ENCODE measurements at places on chromosomes 7 and 10. TPM values are rescaled to one million over a fixed set of nuclear protein-coding genes. Genes with fewer than 3 reads are reported as not detected.
A peak's percentile ranks its signal among the peaks of the same experiment; 100 is the strongest.

STEAP1 gene
- 2.4 TPM for total RNA-seq

RNLS gene
- total RNA-seq, result 4.0 TPM

CDK14 gene
- 0.92 TPM for total RNA-seq

VWA2 gene
- total RNA-seq, result not detected

CLEC5A gene
- total RNA-seq, result not detected

CCZ1 gene
- 98.2 TPM for total RNA-seq

HMX3 gene
- total RNA-seq, result 0.19 TPM

TAS2R5 gene
- 0.74 TPM for total RNA-seq

- H3K27me3 ChIP-seq, result peaks cover 6% of the 10 kb centered on the region
- H3K4me3 ChIP-seq, result no peak overlapping the region
- H3K27ac ChIP-seq, result no peak overlapping the region
- no peaks in the 10 kb centered on the region for H3K36me3 ChIP-seq
- no peak for DNase-seq
Observed at GRCh38 chr7:129799350-129799955, 153.3 kb downstream of the UBE2H start.

DNA sequence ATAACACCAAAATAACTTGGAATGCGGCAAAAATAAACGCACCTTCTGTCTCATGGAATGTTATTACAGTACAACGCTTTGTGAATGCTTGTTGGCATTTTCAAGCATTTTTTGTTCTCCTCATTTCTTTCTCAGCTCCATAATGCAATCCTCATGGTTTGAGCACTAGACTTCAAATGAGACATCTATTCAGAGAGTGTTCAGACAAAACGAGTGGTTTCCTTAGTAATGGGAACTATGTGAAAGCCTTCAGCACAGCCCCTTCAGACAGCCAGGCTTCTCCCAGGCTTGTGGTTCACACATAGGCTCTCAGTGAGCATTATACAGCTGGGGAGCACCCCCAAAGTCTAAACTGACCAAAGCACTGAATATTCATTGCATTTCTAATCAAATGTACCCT lies 8.6 kb upstream of the LRRN3 start:
- peak overlapping the region; percentile 97 for H3K27ac ChIP-seq
- peak overlapping the region; percentile 69 for H3K4me3 ChIP-seq
- peaks cover 13% of the 10 kb centered on the region for H3K36me3 ChIP-seq
- H3K4me1 ChIP-seq, result peaks cover 64% of the 10 kb centered on the region
- no peaks in the 10 kb centered on the region for H3K27me3 ChIP-seq

- no peaks in the 10 kb centered on the region for H3K4me1 ChIP-seq
- H3K36me3 ChIP-seq, result peaks cover 5% of the 10 kb centered on the region
- DNase-seq, result no peak
- no peak overlapping the region for H3K4me3 ChIP-seq
Observed at GRCh38 chr7:17211307-17211836, 87.1 kb upstream of the AHR start.

- no peak for DNase-seq
- H3K4me1 ChIP-seq, result no peaks in the 10 kb centered on the region
- no peak overlapping the region for H3K4me3 ChIP-seq
Observed at GRCh38 chr7:121006711-121007315, 18.3 kb downstream of the CPED1 start.

- H3K36me3 ChIP-seq, result peaks cover 16% of the 10 kb centered on the region
- no peak overlapping the region for H3K4me3 ChIP-seq
- no peak overlapping the region for H3K27ac ChIP-seq
- DNase-seq, result no peak
- H3K4me1 ChIP-seq, result no peaks in the 10 kb centered on the region
Observed at GRCh38 chr7:98913026-98913425, 34.7 kb downstream of the TRRAP start.

DNA sequence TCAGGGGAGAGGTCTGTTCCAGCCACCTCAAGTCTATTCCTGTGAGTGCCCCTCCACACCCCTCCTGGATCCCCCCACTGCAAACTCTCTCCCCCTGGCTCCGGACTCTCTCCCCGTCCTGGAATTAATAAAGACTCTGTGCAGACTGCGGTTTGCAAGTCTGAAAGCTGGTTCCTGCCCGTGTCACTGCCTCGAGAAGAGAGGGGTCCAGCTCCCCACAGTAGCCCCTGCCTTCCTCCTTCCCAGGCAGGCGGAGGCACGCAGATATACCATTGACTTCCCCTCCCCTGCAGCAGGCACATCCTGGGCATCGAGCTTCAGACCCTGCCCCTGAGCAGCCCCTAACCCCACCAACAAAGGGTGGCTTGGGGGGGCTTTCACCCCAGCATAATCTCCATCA lies 2.2 kb upstream of the ELN start:
- peaks cover 8% of the 10 kb centered on the region for H3K4me1 ChIP-seq
- peaks cover 59% of the 10 kb centered on the region for H3K27me3 ChIP-seq
- no peak overlapping the region for H3K27ac ChIP-seq
- no peak overlapping the region for H3K4me3 ChIP-seq
- no peak for DNase-seq

GRCh38 chr7:105402221-105403095 lies 13.7 kb upstream of the SRPK2 start:
- no peak overlapping the region for H3K4me3 ChIP-seq
- H3K4me1 ChIP-seq, result no peaks in the 10 kb centered on the region
- DNase-seq, result no peak
- no peak overlapping the region for H3K27ac ChIP-seq
- H3K27me3 ChIP-seq, result no peaks in the 10 kb centered on the region
- H3K36me3 ChIP-seq, result no peaks in the 10 kb centered on the region

- peaks cover 8% of the 10 kb centered on the region for H3K27me3 ChIP-seq
- H3K36me3 ChIP-seq, result no peaks in the 10 kb centered on the region
- H3K27ac ChIP-seq, result no peak overlapping the region
- H3K4me3 ChIP-seq, result no peak overlapping the region
- DNase-seq, result no peak
Observed at GRCh38 chr10:30241422-30242110, 107.5 kb downstream of the MTPAP start.

- no peak overlapping the region for H3K27ac ChIP-seq
- no peaks in the 10 kb centered on the region for H3K4me1 ChIP-seq
- H3K27me3 ChIP-seq, result peaks cover 24% of the 10 kb centered on the region
- no peak for DNase-seq
Observed at GRCh38 chr7:27124096-27124901, 6.3 kb downstream of the HOXA4 start.

- peak overlapping the region; percentile 93 for H3K4me3 ChIP-seq
- no peaks in the 10 kb centered on the region for H3K36me3 ChIP-seq
Observed at GRCh38 chr7:102463841-102464576, 654 bp downstream of the ALKBH4 start.

DNA sequence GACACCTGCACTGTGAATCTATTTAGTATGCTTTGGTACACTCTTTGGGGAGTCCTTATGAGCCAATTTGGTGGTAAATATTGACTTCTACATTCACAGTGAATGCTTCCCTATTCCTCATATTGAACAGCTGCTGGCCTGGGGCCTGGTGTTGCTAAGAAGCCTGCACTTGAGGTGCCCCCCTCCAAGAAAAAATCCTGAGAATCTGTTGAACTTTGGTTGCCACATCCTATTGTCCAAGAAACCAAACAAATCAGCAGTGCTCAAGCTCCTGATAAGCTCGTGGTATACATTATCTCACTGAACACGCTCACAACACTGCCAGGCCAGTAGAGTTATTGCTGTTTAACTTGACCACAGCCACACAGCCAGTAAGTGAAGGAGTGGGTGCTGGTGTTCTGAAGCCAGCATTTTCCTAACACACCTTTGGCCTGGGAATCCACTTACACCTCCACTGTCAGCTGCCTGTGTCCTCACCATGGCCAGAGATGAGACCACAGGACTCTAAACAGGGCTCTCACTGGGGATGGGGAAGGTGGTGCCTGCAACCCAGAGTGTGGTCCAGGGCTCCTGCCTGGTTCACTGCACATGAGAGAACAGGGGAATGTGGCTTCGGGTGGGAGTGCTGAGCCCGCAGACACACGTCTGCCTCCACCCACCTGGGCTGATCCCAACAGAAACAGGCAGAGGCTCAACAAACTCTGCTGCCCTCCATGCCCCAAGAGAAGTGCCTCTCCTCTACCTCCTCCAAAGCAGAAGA lies 6.7 kb downstream of the DDC start:
- H3K27me3 ChIP-seq, result no peaks in the 10 kb centered on the region
- no peak overlapping the region for H3K27ac ChIP-seq
- no peaks in the 10 kb centered on the region for H3K36me3 ChIP-seq

DNA sequence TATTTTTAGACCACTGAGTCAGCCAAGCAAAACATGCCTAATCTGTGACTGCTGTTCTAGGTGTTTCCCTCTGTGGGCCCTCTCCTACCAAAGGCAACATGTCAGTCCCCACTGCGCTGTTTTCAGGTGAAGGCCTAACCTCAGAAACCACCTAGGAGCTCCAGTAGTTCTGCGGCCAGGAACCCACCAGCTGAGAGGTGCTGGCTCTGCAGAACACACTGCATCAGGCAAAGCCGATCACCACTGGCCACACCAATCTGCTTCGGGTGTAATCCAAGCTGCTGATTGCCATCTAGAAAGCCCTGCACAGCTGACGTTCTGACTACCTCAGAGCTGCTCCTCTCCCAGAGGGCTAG lies 14.9 kb downstream of the CAMK2G start:
- H3K4me1 ChIP-seq, result peaks cover 74% of the 10 kb centered on the region
- no peak overlapping the region for H3K4me3 ChIP-seq
- peaks cover 27% of the 10 kb centered on the region for H3K36me3 ChIP-seq
- DNase-seq, result peak; percentile 50
- H3K27me3 ChIP-seq, result no peaks in the 10 kb centered on the region
- H3K27ac ChIP-seq, result peak overlapping the region; percentile 68

- no peak overlapping the region for H3K4me3 ChIP-seq
- H3K27me3 ChIP-seq, result peaks cover 26% of the 10 kb centered on the region
- DNase-seq, result no peak
- no peak overlapping the region for H3K27ac ChIP-seq
Observed at GRCh38 chr10:118531105-118531852, 64.2 kb downstream of the PRLHR start.

- peaks cover 9% of the 10 kb centered on the region for H3K36me3 ChIP-seq
- H3K4me3 ChIP-seq, result no peak overlapping the region
Observed at GRCh38 chr7:128393526-128394330, 16.1 kb downstream of the IMPDH1 start.

DNA sequence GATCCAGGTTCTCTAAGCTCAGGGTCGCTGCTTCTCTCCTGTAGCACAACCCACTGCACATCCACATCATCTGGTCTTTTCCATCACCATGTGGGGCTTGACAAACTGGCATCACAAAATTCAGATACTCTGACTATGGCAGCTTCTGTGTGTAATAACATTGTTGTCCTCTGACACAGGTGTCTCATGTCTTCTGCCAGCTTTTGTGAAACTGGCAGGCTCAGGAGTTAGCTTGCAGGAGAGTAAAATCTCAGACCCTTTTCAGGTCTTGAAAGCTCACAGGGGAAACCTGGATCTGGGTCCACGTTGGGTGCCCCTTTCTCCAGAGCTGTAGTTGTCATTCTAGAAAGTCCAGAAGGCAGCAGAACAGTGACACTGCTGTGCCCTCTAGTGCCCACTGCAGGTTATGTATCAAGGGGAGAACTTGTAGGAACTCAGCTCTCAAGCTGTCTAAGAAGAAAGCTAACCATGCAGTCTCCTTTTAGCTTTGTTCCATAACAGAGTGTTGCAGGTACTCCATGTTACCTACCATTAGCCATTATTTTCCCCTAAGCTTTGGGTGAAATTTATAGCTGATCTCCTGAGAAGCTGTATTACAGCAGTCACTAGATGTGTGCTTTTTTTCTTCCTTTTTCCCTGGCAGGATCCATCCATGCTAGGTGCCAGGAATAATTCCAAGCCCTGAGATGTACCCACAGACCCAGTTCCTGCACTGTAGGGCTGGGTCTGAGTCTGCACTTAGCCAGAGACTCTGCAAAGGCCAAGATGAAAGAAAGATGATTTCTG lies 102.7 kb downstream of the ZNF248 start:
- no peaks in the 10 kb centered on the region for H3K27me3 ChIP-seq
- H3K4me3 ChIP-seq, result no peak overlapping the region
- no peak for DNase-seq
- H3K27ac ChIP-seq, result no peak overlapping the region

GRCh38 chr10:62689712-62690111 lies 114.8 kb upstream of the ADO start:
- H3K36me3 ChIP-seq, result peaks cover 24% of the 10 kb centered on the region
- peak overlapping the region; percentile 85 for H3K27ac ChIP-seq
- DNase-seq, result no peak
- H3K4me3 ChIP-seq, result peak overlapping the region; percentile 1
- H3K4me1 ChIP-seq, result peaks cover 53% of the 10 kb centered on the region

DNA sequence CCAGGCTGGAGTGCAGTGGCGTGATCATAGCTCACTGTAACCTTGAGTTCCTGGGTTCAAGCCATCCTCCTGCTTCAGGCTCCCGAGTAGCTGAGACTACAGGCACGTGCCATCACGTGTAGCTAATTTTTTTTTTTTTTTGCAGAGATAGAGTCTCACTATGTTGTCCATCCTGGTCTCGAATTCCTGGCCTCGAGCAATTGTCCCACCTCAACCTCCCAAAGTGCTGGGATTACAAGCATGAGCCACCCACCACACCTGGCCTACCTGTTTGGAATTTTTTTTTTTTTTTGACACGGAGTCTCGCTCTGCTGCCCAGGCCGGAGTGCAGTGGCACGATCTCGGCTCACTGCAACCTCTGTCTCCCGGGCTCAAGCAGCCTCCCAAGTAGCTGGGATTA lies 117.1 kb upstream of the PARD3 start:
- H3K4me1 ChIP-seq, result no peaks in the 10 kb centered on the region
- H3K36me3 ChIP-seq, result no peaks in the 10 kb centered on the region
- no peaks in the 10 kb centered on the region for H3K27me3 ChIP-seq
- no peak for DNase-seq
- no peak overlapping the region for H3K4me3 ChIP-seq

DNA sequence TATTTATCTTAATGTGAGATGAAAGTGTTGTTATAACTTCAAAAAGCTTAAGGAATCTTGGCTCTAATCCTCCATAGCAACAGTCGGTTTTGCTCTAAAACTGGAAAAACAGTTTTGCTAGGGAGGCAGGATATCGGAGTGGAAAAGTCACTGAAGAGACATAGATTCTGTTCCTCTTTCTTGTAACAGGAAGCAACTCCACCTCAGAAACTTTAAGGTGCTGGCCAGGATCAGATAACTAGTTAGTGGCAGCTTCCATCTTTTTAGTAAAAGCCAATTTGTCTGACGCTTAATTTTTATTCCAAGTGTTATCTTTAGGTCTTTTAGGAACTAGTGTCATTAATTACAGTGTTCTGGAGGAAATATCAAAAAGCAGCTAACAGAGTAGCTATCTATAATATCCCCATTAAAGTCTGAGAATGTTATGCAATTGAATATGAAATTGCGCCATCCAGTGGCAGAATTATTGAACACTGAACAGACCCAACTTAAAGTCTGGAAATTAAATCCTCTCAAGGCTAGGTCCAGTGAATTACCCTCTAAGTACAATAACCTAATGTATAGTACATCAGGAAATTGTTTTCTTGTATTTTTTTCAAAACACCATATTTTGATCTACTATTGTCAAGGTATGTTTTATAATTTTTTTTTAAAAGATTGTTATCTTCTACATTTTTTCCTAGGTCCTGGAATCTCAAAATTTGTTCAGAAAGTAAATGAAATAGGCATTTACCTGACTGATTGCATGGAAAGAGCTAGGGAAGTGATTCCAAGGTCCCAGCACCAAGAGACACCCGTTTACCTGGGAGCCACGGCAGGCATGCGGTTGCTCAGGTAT lies 65.9 kb upstream of the CC2D2B start:
- H3K4me1 ChIP-seq, result peaks cover 3% of the 10 kb centered on the region
- peaks cover 3% of the 10 kb centered on the region for H3K27me3 ChIP-seq
- peak; percentile 8 for DNase-seq
